ENCODE measurements at places on chromosomes 11 and 22.
A peak's percentile ranks its signal among the peaks of the same experiment; 100 is the strongest.

GRCh38 chr11:102709201-102709945 is 3.8 kb upstream of the MMP27 start:
- no peak for DNase-seq

- no peak for DNase-seq
Observed at GRCh38 chr11:33731723-33732531, 4.3 kb downstream of the CD59 start.

DNA sequence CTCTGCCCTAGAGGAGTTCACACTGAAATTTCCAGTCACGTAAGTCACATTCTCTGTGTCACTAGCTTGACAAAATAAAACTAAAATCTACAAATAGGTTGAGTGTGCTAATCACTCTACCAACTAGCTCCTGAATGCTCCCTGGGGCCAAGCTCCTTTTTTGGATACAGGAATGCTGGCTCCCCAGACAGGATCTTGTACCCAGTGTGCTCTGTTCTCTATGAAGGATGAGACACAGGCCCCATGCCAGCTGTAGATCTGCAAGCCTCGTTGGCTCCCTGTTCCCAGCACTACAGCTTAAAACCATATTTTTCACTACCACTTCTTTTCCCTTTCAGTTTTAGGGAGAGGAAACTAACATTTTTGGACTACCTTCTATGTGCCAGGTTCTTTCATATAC is 3.7 kb upstream of the IPO7 start:
- no peak for DNase-seq

DNA sequence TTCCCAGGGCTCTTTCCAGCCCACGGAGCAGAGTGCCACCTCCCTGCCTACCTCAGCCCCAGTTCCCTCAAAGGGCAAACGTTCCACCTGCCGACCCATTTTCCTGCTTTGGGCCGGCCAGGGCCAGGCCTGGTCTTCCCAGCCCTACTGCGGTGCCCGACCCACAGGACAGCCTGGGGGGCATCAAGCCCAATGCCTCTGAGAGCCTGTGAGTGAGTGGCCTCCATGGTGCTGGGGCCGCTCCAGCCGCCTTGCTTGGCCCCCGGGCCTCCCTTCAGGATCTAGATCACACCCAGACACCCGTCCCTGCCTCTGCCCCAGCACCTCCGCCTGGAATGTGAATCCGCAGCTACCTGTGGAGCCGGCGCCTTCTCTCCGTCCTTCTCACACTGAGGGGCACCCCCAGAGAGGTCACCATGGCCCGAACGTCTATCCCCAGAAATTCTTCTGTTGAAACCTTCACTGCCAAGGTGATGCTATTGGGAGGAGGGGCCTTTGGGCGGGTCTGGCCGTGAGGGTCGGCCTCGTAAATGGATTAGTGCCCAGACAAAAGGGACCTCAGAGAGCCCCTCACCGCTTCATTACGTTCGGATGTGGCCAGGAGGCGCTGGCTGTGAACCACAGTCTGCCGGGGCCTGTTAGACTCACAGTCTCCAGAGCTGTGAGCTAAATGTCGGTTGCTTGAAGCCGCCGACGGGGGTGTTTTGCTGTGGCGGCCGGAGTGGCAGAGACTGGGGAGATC is 36.2 kb upstream of the BRSK2 start:
- DNase-seq, result no peak

- no peak for DNase-seq
Observed at GRCh38 chr11:2211113-2211971, 39.7 kb upstream of the TH start.

DNA sequence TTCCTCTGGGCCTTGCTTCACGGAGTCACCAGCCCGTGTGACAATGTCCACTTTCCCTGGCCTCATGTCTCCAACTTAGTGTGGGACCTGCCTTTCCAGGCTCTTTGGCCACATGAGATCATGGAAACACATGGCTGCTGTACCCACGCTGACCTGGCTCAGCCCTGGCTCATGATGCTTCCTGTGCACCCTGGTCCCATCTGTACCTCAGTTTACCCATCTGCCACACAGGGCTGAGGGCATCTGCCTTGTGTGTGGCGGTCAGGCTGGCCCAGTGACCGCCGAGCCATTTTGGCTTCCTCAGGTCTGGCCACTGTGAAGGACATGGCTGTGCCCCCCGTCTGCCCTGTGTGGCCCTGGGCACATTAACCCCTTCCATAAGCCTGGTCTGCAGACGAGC is 32.2 kb upstream of the CCDC188 start:
- DNase-seq, result no peak

- DNase-seq, result no peak
Observed at GRCh38 chr11:117099696-117100095, 1.5 kb upstream of the SIK3 start.

DNA sequence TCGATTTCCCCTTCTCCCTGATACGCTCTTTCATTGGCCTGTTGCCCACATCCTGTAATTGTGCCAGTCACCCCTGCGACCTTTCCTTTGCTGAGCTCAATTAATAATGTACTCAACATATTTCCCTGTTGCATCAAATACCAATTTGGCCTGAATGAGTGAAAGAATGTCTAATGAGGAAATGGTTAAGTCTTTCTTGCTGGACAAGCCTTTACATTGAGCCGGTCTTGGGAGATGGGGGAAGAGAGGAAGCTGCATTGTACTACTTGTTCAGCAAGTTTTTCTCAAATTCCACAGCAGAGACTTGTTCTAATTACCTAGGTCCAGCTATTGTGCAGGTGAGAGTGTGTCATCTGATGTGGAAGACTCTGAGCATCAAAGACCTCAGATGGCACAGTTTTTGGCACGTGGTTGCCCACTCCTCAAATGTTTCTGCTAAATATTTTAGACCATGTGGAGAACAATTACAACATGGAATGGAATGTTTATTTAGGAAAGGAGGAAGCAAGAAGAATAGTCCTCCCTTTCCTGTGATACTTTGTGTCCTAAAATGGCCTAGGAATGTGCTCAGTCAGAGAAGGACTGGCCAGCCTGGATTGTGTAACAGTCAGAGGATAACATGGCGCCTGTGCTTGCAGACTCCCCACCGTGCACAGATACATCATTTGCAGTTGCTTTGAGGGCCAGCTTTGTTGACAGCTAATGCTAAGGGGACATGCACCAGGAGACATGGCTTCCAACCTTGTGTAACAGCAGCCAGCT is 129.5 kb upstream of the E2F8 start:
- DNase-seq, result no peak

DNA sequence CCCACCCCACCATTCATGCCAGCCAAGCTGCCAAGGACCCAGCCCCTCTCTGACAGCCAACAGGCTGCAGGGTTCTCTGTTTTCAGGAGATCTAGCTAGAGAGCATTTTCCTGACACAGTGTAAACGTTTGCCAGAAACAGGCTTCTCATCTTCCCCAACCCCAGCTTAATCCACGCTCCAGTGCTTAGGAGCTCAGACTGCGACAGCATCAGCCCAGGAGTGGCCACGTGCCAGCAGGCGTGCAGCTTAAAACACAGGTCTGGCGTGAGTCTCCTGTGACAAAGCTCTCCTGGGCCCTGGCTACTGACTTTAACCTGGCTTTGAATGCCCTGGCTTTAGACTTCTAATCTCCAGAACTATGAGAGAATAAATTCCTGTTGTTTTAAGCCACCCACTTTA is 66.6 kb downstream of the GALNT18 start:
- no peak for DNase-seq

DNA sequence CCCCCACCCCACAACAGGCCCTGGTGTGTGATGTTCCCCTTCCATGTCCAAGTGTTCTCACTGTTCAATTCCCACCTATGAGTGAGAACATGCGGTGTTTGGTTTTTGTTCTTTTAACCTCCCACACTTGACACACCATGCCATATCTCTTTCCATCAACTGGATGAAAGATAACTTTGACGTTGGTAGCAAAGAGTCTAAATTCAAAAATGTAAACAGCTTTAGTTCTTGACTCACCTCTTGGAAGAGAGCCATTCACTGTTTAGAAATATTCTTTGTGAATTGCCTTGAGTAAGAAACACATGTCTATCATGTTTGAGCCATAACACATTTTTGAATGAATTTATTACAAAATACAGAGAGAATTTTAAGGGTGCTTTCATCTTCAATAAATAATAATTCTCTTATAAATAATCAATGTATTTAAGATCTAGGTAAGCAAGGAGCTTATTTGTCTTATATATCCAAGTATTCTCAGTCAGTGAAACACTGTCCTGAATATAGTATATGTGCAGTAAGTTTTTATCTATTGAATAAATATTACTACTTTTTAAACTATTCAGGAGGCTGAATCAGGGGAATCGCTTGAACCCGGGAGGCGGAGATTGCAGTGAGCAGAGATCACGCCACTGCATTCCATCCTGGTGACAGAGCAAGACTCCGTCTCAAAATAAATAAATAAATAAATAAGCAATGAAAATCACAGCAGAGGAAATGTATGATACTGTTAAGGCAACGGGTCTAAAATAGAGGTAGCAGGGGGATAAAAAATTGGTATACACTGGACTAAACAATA is 6.7 kb downstream of the CARD18 start:
- peak; percentile 29 for DNase-seq

- no peak for DNase-seq
Observed at GRCh38 chr11:13287036-13287435, 9.4 kb downstream of the BMAL1 start.

GRCh38 chr11:104956528-104956927 is 11.8 kb downstream of the CASP4 start:
- DNase-seq, result no peak

DNA sequence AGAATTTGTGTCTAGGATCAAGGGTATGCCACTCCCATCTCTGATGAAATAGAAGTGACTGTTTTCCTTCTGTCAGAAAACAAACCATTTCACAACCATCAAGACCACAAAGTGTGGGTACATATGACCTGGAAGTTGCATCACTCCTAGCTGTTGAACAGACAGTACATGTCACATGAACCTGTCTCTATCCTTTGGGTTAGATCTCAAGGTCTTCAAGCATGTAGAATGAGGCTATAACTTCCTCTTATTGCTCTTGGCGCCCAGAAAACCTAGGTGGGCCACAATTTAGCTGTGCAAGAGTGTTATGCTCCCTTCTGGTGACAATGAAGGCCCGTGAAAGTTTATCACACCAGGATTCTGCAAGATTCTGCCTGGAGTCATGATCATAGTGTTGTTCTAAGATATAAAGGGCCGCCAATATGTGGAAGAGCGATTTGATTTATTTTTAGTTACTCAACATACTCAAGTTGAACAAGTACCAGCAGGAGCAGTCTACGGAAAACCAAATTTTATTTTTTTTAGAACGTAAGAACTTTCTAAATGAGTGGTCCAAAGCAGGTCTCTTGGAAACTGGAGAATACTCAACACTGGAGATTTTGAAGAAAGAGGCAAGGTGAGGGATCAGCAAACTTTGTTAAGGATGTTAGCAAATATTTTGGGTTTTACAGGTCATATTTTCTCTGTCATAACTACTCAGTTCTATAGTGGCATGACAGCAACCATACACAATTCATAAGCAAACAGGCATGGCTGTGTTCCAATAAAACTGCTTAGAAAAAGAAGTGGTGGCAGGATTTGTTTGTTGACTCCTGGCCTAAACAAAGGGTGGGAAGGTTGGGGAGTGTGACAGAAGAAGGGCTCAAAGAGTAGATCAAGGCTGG is 101.8 kb downstream of the USP35 start:
- no peak for DNase-seq

GRCh38 chr22:24969560-24970301 is 17.2 kb downstream of the KIAA1671 start:
- DNase-seq, result peak; percentile 7

- DNase-seq, result no peak
Observed at GRCh38 chr22:46336119-46337078, 885 bp downstream of the TRMU start.

GRCh38 chr22:49825944-49826602 is 1.6 kb downstream of the BRD1 start:
- no peak for DNase-seq

DNA sequence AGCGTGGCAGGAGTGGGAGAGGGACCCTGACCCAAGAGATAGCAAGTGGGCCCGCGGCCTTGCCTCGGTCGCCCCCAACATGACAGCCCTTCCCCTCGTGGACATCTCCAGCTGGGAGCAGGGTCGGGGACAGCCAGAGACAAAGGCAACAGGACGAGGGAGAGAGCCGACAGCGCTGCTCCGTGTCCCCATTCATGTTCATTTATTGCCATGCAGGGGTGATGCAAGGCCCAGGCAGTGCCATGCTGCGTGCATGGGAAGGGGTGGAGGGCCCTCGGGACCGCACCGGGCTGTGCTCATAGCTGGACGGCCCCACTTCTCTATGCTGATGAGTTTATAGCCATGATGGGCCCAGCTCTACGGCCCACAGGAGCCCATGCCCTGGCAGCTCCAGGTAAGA is 12.7 kb downstream of the MRPL23 start:
- no peak for DNase-seq

DNA sequence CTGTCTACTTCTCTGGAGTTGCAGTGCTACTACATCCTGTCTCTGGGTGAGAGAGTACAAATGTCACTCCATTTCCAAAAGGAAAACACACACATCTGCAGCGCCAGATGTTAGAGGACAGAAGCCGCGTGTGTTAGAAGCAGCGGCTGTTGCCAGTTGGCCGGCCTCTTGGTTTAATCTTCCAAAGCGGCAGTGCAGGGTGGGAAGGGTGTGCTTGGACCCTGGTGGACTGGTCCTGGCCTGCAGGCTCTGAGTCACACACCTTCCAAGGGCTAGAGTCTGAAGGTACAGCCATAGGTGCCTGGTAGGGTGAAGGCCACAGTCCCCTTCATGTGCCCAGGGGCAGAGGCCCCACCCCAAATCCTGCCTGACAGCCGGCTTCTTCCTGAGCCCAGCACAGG is 99.8 kb downstream of the CTTN start:
- no peak for DNase-seq

- no peak for DNase-seq
Observed at GRCh38 chr22:46108564-46109473, 41.5 kb upstream of the PPARA start.

DNA sequence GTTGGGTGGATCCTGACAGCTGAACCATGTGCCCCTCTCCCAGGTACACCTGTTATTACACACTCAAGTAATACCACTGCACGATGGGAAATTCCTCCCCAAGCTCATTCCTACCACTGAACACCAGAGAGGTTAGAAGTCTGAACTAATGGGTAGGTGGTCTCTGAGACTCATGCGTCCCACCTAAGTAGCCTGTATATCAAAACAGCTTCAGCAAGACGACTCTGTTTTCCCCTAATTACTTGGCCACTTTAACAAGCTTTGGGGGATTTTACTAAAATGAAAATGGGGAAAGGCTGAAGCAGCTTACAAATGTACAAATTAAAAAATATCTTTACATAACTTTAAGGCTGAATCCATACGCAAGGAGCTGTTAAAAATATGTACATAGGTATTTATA is 29.4 kb downstream of the LGR4 start:
- no peak for DNase-seq

DNA sequence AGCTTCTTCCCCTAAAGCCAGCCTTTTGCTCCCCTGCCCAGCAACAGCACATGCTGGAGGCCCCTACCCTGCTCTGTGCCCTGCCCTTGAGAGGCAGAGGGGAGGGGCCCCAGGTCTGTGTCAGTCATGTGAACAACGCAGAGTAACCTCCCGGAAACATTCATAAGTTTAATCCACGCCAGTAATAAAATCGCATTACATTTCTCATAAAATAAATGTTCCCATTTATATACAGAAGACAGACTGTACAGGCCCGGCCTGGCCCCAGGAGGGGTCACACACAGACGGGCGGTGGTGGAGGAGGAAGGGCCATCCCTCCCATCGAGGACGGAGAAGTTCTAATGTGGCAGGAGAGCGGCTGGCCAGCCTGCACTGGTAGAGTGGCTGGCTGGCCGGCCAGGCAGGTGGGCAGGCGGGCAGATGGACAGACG is 39.5 kb downstream of the LMO1 start:
- DNase-seq, result no peak

- DNase-seq, result no peak
Observed at GRCh38 chr11:61334434-61335354, 1.7 kb downstream of the TKFC start.

- no peak for DNase-seq
Observed at GRCh38 chr11:24661331-24661730, 164.5 kb downstream of the LUZP2 start.

Measured in T1000 (cell line).